NCI-H1417 treated with DMSO at 0.1 percent for 48 hours (cell line): ENCODE measurements at places on chromosomes 16 and 17.
A peak's percentile ranks its signal among the peaks of the same experiment; 100 is the strongest.

DNA sequence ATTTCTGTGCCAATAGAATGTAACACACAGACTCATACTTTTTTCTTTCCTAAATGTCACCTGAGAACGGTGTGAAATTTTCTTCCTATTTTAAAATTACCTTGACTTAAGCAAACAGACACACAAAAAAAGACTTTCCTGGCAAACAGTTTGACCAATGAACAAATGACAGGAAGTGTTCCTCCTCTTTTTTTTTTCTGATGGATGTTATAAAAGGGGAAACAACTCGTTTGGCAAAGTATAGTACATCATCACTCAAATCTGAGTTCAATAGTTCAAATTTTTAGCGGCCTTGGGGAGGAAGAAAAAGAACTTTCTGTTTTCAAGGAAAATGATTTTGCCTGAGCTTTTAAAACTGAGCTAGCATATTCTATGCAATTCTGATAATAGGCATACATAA lies 19.8 kb downstream of the HS3ST3A1 start:
- no peak for DNase-seq

- DNase-seq, result peak; percentile 1
Observed at GRCh38 chr17:58303971-58304749, 23.4 kb upstream of the MPO start.

DNA sequence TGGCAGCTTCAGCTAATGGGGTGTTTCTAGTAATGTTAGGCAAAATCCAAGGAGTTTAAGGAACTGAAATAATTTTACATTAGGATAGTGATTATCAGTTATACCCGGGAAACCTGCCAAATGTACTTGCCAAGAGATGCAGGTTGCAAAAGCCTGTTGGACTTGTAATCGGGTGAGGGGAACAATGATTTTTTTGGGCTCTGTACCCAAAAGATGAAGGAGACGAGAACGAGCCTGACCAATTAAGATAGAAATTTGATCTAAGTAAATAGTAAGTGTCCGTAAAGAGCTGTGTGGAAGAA lies 56.3 kb upstream of the ARL4D start:
- no peak for DNase-seq

- no peak for DNase-seq
Observed at GRCh38 chr16:51621610-51622009, 470.5 kb upstream of the SALL1 start.

DNA sequence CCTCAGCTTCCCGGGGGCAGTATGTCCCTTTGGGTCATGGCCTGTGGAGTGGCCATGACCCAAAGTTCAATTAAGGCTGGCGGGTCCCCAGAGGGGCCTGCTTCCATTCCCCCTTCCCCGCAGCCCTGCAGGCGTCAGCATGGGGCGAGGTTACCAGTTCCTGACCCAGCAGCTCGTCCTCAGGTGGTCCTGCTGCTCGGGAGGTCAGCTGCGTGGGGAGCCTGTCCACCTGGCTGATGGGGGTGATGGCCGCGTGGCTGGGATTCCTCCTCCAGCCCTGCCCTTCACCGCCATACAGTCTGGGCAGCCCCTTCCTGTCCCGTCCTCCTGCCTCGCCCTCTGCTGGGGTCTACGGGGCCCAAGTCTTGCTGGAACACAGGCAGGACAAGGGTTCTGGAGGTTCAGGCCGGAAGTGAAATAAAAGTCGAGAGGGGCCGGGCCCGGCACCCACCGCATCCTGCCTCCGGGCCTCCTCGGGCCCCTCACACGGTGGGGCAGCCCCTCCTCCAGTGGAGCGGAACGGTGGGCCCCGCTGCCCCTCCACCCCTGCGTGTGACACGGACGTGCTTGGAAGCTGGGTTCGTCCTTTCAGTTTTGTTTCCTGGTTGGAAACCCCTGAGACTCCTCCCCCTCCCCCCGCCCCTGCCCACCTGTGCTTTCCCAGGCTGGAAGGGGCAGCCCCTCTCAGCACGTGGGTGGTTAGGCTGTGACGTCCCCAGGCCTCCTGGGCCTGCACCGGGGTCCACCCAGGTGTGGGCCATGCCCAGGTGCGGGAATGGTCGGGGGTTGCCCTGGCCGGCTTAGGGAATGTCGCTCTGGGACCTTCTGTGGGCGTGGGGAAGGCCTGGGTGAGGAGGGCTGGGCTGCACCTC lies 6.8 kb downstream of the UBALD2 start:
- DNase-seq, result no peak

DNA sequence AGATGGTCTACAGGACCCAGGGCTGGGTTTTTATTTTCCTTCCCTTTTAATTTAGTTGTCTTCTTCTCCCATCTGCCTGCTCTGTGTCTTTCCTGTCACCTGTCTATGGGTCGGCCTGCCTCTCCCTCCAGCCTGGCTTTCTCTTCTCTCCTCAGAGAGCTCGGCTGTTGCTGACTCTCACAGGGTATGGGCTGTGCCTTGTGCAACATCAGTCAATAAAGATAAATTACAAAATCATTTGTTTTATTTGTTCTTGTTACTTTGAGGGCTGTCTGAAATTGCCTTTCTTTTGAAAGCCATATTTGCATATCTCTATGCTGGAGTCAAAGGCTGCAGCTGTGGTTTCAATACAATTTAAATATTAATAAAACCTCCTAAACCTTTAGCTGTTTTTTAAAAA lies 15.6 kb downstream of the RND2 start:
- DNase-seq, result no peak

GRCh38 chr17:71987634-71988033 lies 133.2 kb upstream of the SOX9 start:
- no peak for DNase-seq

- DNase-seq, result no peak
Observed at GRCh38 chr17:82690786-82691489, 7.6 kb downstream of the RAB40B start.

DNA sequence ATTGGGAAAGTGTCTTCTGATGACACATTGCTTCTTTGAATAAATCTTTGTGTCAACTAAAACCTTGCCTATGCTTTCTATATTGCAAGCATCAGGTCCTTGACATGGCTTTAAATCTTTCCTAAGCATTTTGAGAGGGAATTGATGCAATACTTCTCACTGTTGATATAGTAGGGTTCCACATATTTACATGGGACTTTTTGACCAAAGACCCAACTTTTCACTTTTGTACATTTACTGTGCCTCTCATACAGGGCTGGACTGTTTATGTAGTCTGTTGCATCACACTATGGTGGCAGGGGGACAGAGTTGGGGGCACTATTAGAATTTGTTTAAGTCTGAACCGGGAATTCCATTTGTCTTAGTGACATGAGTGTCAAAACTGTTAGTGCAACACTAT lies 308.5 kb upstream of the TBX2 start:
- DNase-seq, result no peak

DNA sequence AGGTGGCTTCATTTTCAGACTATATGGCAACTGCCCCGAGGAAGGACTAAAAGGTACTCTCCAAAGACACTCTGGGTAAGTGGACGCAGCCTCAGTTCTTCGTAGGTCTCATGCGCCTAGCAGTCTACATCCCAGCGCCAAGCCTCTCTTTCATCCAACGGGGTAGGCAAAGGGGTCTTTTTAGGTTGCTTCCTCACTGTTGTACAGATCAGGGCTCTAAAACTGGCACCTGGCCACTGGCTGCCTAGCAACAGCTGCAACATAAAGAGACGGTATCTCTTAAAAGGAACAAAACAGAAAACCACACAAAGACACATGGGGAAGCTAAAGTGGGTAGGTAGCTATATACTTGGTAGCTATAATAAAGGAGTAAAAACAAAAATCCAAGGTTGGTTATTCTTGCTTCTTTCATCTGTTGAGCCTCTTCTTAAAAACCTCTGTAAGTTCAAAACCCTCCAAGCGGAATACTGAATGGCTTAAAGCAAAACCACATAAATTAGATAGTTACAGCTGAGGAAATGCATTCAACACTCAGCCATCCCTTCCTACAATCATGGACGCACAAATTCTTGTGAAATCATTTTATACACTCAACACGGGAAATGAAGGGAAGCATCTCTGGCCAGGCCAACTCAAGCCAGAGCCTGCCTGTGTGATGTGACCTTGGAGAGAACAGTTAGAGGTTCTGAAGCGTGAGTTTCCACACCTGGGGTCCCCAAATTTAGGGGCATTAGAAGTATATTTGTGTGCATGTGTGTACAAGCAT lies 22.7 kb downstream of the CYTH1 start:
- DNase-seq, result no peak

DNA sequence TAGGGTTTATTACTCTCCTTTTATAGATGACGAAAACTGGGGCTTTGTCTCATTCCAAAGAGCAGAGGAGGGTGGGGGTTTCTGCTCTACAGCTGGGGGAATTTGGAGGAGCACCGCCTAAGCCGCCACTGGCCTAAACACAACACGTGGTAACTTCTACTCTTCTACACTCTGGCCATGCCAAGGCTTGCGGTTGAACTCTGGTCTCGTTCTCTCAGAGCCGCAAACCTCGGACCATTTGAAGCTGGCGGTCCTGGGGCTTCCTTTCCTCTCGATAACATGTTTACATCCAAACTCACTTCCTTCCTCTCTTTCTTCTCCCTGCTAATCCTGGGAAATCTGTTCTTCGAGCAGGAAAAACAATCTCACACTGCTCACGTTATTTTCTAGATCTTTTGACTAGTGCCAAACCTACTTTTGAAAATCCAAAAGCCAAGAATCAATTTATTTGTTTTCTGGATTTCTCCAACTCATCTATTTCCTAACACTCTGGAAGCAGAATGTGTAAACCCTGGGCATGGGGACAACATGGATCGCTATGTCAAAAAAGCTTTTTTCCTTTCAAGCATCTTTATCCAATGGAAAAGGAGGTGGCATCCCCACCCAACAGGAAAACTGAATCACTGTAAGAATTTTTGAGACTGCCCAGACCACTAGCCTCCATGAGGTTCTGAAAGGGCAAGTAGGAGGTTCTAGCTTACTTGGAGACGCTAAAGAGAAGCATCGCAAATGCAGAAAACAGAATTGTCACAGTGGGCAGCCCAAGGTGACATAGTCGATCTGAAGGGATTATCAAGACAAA lies 13.6 kb upstream of the EEF2K start:
- no peak for DNase-seq

GRCh38 chr17:62780951-62781350 lies 27.2 kb downstream of the MARCHF10 start:
- no peak for DNase-seq

- no peak for DNase-seq
Observed at GRCh38 chr16:55494994-55495421, 13.9 kb upstream of the LPCAT2 start.

GRCh38 chr17:27846042-27846655 lies 45.8 kb upstream of the NOS2 start:
- DNase-seq, result no peak

DNA sequence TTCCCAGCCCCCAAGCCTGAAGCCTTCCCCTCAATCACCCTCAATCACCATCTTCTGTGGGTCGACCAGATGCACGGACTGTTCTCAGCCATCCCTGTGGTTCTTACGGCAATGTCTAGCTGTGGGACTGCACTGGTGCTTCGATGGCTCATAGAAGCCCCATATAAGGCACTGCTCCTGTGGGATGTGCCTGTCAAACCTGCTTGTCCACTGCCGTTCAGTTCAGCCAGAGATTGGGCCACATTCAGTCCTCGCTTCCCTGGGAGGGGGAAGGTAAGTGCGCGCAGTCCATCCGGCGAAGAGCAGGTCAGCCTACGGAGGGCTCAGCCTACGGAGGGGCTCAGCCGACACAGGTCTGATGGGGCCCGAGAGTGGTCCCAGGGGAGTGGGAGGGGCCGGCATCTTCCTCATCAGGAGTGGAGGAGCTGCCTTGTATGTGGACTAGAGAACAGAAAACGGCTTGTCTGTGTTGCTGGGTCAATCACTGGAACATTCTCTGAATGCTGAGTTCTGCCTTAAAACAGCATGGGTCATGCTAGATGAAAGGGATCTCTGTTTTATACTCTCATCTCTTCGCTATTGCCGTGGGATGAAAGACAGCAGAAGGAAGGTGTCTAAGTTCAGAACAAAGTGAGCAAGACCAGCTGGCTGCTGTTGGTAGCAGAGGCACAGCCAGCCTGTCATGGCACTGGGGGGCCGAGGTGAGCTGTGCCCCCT lies at the start of gene CARD14:
TSS of gene CARD14 (plus strand) at position 247 of the 717 bp plus-strand sequence. CDS start 11,409 bp downstream, outside the sequence.
- DNase-seq, result no peak

GRCh38 chr16:47069841-47070584 lies 73.7 kb downstream of the NETO2 start:
- no peak for DNase-seq

- DNase-seq, result no peak
Observed at GRCh38 chr17:80704381-80704819, 159.8 kb downstream of the RPTOR start.

DNA sequence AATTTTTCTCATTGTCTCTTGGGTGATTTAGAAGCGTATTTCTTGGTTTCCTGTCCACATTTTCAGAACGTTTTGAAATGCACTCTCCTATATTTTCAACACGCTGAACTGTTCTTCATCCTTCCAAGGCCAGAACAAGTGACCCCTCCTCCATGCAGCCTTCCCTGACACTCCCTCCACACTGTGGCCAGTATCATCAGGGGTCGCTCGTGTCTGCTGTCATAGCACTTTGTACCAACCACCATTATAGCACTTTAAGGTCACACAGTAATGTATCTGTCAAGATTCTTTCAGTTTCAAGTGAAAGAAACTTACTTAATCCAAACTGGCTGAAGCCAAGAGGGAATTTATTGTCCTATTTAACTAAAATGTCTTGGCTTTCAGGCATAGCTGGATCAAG lies 17.5 kb upstream of the IL21R start:
- no peak for DNase-seq

DNA sequence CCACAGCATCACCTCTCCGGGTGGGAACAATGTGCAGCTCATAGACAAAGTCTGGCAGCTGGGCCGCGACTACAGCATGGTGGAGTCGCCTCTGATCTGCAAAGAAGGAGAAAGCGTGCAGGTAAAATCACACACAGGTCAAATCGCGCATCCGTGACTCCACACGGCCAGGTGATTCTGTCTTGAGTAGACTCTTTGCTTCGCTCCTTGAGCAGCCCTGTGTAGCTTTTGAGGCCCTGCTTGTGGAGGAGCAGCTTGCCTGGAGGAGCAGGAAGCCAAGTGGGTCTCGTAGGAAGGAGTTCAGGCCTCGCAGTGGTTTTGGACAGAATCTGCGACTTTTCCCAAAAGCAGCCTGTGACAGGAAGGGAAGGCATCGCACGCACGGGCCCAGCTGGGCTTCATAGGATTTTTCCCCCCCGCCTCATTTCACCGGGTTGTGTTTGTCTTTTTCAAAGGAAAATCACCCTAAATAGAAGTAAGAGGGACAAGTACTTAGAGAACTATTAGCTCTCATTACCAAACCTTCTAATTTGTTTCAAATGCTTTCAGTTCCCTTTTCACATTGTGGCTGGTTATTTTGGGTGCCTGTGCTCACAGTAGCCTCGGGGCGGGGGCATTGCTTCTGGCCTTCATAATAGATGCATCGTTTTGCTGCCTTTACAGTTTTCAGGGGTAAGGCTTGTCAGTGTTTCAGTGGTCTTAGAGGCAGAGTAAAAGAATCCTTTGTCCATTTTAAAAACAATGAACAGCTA lies 71.5 kb downstream of the SEC14L1 start:
- DNase-seq, result no peak

GRCh38 chr16:87457061-87457611 lies 35.7 kb downstream of the ZCCHC14 start:
- no peak for DNase-seq

GRCh38 chr17:41781404-41782110 lies 5.0 kb downstream of the JUP start:
- DNase-seq, result no peak

GRCh38 chr16:81094771-81095251 lies 1.4 kb downstream of the GCSH start:
- DNase-seq, result no peak
